ENCODE measurements at places on chromosomes 2 and 18. TPM values are rescaled to one million over a fixed set of nuclear protein-coding genes. Genes with fewer than 3 reads are reported as not detected.

ALK gene
- not detected for total RNA-seq

RAB31 gene
- 38.5 TPM for total RNA-seq

SFTPB gene
- not detected for total RNA-seq

ABCG8 gene
- total RNA-seq = not detected

LHCGR gene
- not detected for total RNA-seq

Data from H4 (cell line).